ENCODE measurements at places on chromosomes 3 and 15. TPM values are rescaled to one million over a fixed set of nuclear protein-coding genes. Genes with fewer than 3 reads are reported as not detected.

PLSCR2 gene
- total RNA-seq, result not detected

- peak; percentile 83 for DNase-seq
Measured at GRCh38 chr3:133927540-133928066, 31.9 kb upstream of the RAB6B start.

DNA sequence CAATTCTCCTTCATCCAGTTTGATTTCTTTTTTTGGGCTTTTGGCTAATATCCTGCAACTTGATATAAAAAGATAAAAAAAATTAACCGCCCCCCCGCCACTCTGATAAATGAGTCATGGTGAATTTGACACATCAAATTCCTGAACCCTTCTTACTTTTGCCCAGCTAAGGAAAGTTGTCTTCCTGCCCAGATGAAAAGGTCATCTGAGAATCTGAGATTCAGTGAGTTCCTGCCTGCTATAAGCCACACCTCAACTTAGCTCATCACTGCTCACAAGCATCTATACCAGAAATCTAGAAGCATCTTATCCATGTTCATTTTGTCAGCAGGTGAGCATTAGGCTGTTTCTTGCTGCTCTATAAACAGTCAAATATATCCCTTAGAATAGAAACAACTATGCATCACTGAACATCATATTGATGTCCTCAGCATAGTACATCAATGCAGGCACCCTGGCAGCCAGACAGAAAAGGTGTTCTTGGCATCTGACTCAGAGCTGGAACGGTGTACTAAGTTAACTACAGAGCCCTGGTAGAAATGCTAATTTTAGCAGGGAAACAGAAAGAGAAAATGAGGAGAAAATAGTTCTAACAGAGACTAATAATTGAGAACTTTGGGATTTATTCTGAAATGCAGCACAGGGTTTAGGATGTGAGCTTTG is 77.1 kb downstream of the SEMA6D start:
- DNase-seq, result no peak

DNA sequence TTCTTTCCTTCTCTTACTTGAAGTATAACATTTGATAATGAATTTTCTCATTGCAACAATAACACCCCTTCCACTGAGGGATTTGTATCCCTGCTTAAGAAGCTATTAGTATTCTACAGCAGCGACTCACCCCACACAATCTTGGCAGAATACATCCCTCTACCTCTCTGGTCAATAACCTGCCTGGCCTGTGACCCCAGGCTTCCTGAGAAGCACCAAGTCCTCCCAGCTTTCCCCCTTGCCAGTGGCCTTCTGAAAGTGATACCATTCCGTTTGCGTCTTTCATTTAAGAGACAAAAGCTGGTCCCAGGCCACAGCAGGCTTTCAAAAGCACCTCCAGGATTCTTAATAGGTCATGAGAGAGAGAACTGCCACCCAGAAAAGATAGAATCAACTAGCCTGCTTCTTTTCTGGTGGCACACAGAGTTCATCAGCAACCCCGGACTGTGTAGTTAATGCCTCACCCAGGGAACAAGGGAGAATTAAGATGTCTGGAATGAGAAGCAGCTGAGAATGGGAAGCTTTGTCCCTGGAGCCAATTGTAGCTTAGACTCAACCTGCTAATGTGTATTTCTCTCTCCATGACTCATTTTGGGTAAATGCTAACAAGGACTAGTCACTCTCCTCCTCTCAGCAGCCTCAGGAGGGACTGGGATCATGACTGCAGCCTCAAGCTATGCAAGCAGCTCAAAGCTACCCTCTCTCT is 101.0 kb upstream of the CPNE4 start:
- no peak for DNase-seq

- no peak for DNase-seq
Measured at GRCh38 chr3:192340031-192340430, 387.3 kb downstream of the FGF12 start.

DNA sequence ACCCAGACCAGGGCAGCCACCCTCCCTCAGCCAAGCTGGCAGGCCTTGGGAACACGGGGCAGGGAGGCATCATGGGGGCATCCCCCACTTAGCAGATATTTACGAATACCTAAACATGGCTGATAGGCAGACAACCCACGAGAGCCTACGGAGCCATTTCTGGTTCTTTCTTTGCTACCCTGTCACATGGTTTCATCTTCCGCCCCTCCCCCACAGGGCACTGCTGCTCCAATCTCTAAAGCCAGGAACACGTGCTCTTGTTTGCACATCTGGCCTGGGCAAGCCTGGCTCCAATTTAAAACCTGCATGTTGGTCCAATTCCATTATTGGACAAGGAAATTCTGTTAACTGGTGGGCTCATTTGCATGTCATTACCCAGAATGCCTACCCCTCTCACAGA is 447.4 kb upstream of the NR2F2 start:
- DNase-seq, result no peak

DNA sequence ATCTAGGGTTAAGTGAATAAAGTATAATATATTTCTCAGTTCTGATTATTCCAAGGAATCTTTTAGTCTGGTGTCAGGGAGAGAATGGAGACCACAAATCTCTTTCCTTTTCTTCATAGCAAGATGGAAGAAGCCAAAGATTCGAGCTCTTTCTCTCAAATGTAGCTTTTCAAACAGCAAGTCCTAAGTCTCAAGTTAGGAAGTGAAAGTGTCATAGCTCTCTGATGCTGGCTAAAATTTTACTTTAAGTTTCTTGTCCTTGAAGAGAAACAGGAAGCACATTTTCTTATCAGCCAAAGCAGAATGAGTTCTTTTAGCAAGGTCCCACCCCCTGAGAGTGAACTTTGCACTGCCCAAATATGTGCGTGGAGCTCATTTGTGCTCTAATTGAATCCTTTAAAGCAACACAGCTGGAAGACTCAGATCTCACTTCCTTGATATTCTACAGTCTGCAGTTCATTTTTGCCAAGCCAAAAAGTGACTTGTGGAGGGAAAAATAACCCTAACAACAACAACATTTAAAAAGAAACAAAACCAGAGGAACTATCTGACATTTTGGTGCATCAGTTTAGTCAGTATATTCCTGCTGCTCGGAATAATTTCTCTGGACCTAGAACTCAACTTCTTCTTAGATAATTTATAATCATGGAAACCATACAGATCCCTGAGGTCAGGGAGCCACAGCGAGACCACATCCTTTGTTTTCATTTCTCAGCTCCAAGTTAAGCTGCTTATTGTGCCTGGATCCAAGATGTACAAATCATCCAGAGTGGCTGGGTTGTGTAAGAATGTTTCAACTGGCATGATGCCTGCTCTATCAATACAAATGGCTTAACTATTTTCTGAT is 238.7 kb upstream of the P2RY1 start:
- DNase-seq, result no peak

GRCh38 chr15:38220606-38221273 is 31.9 kb upstream of the SPRED1 start:
- DNase-seq, result no peak
